Effector memory CD8-positive, alpha-beta T cell (primary cell): ENCODE measurements at places on chromosomes 12 and 14.
A peak's percentile ranks its signal among the peaks of the same experiment; 100 is the strongest.

- DNase-seq, result no peak
Observed at GRCh38 chr14:42673963-42674362, 1067.3 kb downstream of the LRFN5 start.

GRCh38 chr14:95119336-95119735 is 38.0 kb downstream of the DICER1 start:
- DNase-seq, result no peak

- peak; percentile 29 for DNase-seq
Observed at GRCh38 chr12:121750507-121750955, 38.0 kb downstream of the TMEM120B start.

DNA sequence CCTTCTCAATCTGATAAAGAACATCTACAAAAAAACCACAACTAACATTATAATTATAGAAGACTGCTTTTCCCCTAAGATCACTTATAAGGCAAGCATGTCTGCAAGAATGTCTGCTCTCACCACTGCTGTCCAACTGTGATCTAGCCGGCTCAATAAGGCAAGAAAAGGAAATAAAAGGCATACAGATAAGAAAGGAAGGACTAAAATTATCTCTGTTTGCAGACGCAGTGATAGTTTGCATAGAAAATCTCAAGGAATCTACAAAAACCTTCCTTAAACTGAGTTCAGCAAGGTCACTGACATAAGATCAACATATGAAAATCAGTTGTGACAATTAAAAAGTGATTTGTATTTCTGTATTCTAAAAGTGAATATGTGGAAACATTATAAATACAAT is 138.0 kb upstream of the EGLN3 start:
- no peak for DNase-seq

- no peak for DNase-seq
Observed at GRCh38 chr12:26833743-26834490, 923 bp upstream of the ITPR2 start.

- DNase-seq, result no peak
Observed at GRCh38 chr14:24064091-24064795, 7.1 kb upstream of the CPNE6 start.

- DNase-seq, result no peak
Observed at GRCh38 chr14:64685371-64686281, 18.6 kb upstream of the PLEKHG3 start.

- no peak for DNase-seq
Observed at GRCh38 chr12:106736051-106736957, 38.2 kb upstream of the RIC8B start.
